ENCODE measurements at places on chromosomes 11 and 22.

DNA sequence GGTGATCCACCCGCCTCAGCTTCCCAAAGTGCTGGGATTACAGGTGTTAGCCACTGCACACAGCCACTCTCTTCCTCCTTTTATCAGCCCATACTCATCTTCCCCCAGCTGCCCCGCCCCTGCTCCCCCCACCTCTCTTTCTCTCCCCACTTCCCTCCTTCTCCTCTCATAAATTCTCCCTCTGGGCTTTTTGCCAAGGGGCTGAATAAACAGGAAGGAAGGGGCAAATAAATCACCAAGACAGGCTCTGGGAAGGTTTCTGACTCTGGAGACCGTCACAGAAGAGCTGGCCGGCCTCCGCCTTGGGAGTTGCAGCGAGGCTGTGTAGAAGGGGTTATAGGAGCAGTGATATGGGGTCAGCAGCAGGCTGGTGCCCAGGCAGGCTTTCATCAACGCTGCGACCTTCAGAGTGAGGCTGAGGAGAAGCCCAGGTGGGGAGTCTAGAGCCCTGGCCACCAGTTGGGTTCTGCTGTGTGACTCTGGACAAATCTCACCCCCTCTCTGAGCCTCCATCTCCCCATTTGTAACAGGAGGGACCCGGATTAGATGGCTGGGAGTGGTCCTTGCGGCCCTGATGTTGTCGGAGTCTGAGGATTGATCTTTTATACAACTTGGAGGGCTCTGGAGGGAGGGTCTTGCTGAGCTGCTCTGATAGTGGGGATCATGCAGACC lies 62.6 kb upstream of the RASD2 start:
- no peak for DNase-seq

GRCh38 chr11:66219846-66220565 lies 48.4 kb upstream of the RAB1B start:
- no peak for DNase-seq

DNA sequence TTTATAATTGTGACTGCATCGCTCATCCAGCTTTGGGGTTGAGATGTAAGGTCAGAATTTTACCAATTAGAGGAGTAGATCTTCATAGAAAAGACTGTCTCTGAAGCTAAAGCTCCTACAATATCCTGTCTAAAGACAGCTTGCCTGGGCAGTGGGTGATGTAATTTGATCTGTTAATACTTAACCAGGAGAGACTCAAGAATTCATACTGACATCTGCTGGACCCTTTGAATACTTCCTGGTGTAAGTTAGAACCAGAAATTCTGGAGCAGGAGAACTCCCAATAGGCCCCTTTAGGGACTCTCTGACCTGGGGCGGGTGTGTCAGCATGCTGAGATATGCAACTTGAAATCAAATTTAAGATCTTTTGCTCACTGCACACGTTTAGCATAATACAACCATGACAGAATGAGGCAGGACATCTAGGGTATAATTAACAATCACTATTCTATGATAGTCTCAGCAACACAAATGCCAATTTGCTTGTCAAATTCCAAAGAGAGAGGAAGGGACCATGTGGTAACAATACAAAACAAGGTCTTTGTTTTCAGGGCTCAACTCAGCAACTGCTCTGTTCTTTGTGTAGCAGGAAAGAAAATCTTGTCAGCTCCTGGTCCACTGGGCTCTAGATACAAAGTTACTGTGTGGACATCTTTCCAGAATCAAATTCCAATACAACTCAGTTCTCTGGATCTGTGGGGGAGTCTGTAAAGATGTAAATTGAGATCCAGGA lies 143.9 kb downstream of the INSC start:
- peak; percentile 34 for DNase-seq

GRCh38 chr11:131896978-131897615 lies 526.7 kb downstream of the NTM start:
- DNase-seq: no peak

GRCh38 chr11:130778705-130779104 lies 137.6 kb downstream of the SNX19 start:
- DNase-seq: no peak
